ENCODE measurements at places on chromosomes 6 and 20.

- DNase-seq: no peak
These were observed 996 bp upstream of the NFKBIE start for GRCh38 chr6:44266347-44266746.

GRCh38 chr20:47792021-47792618 is 6.8 kb upstream of the SULF2 start:
- no peak for DNase-seq

DNA sequence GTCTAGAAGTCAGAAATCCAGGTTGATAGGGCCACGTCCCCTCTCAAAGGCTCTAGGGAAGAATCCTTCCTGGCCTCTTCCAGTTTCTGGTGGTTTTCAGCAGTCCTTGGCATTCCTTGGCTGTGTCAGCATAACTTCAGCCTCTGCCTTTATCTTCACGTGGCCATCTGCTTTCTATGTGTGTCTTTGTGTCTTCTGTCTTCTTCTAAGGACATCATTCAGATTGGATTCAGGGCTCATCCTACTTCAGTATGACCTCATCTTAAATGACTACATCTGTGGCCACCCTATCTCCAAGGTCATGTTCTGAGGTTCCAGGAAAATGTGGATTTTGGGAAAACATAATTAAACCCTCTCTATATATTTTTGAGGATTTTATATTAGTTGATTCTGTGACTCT is 23.0 kb downstream of the C6orf89 start:
- DNase-seq: no peak

- no peak for DNase-seq
These were observed 47.1 kb upstream of the IFNGR1 start for GRCh38 chr6:137266309-137266586.

- DNase-seq: peak; percentile 82
These were observed 16.7 kb upstream of the TBC1D20 start for GRCh38 chr20:478949-479429.

DNA sequence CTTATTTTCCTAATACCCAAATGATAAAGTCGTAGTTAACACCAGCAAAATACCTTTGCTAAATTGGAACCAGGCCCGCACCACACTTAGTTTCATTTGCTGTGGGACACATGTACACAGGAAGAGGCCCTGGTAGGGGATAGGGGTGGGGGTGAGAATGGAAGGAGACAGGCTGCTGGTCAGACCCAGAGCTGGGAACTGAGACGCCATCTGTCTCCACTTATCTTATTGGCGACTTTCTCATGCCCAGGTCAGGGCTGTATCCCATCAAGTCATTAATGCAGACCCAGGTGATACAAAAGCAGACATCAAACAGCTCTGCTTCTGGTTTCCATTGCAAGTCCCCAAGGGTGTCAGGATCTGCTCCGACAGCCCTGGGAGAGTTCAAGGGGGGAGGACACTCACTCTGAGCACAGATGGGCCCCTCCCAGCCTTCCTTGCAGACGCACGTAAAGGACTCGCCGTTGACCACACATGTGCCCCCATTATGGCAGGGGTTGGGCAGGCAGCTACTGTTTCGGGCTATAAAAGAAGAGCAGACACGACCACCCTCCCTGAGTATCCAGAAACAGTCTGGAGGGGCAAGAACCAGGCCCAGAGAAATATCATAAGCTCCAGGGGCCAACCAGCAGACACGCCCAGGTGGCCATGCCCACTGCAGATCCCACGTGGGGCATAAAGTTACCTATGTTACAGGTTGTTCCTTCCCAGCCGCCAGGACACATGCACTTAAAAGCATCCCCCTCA is 29.2 kb downstream of the JAG1 start:
- DNase-seq: no peak

DNA sequence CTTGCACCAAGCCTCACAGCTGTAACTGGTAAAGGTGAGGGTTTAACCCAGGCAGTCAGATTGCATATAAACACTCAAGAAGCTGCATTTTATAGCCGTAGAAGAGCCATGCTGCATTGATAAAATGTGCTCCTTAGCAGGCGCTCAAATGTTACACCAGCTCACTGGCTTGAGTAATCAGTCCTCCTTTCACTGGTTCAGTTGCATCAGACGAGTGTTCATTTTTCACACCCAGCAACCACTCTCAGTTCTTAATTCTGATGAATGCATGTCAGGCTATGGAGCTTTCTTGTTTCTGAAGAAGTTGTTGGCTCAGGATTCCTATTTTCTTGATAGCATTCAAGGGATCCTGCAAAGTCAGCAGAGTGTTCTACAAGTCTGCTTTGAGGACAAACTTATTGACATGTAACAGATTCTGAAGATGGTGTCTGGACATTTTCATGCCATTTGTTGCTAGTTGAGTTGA is 198.3 kb downstream of the PLCB1 start:
- no peak for DNase-seq

- DNase-seq: no peak
These were observed 127.1 kb upstream of the ZFP64 start for GRCh38 chr20:52318651-52319050.

GRCh38 chr6:301929-302705 is 9.8 kb downstream of the DUSP22 start:
- DNase-seq: no peak

DNA sequence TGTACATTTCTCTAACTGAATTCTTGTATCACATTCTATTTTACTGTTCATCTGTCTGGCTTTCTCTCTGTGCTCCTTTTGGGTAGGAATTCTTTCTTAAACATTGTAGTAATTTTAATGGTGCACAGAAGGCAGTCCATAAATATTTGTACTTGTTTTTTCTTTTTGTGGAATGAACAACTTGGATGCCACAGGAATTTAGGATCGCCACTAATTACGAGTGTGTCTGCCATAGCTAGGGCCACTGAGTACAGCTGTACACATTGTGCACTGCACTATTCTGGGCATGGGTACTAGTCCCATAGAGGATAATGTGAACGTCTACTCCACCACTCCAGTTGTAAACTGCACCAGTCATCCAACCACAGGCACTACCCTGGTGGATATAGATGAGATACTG is 39.3 kb upstream of the TMEM200A start:
- DNase-seq: no peak

- no peak for DNase-seq
These were observed 633.7 kb upstream of the GJE1 start for GRCh38 chr6:141498977-141499376.

- no peak for DNase-seq
These were observed 426.4 kb upstream of the CITED2 start for GRCh38 chr6:139800837-139801236.

DNA sequence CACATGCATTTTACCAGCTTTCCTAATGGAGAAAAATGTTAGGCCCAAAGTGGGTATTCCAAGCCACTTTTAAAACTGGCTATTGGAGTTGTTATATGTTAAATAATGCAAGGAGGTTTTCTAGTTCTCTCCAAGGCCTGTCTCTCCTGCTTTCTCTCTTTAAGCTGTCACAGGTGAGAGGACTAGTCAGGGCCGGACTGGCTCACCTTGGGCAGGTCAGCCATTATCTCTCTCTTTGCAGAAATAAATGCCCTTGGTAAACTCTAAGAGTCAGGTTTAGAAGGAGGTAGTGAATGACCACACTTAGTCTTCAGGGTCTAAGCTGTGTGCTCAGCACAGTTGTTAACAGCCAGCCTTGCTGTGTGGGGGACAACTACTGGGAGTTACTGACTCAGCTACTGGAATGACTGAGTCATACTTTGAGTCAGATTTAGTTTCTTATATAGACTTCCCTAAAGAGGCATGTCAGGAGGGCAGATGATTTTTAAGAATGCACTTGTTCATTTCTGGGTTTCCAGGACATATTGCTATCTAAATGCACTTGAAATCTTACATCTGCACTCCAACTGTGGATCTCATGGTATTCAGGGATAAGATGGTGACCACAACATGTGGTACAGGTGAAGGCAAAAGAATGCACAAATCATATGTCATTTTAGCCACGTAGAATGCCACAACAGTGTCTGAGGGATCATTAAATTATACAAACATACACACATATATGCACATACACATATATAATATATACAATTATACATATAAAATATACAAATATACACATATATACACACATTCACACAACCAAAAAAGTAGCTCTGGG is 719.4 kb downstream of the EPM2A start:
- peak; percentile 5 for DNase-seq

GRCh38 chr6:100780648-100781047 is 100.5 kb downstream of the ASCC3 start:
- DNase-seq: no peak

DNA sequence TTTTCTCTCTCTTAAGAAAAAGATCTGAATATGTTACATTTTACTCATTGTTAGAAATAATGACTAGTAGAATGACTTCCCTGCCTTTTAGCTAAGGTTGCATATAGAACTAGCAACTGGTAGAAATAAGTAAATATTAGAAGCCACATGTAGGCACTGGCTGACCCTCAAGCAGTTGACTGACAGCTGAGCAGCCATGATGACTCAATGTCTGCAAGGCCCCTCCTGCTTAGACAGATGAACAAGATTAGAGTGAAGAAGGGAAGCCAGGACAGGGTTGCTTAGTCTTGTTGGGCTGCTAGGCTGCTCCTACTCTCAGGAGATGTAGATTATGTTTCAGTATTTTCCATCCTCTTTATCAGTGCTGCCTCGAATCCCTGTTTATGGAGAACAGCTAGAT is 6.5 kb downstream of the MEP1A start:
- DNase-seq: no peak

DNA sequence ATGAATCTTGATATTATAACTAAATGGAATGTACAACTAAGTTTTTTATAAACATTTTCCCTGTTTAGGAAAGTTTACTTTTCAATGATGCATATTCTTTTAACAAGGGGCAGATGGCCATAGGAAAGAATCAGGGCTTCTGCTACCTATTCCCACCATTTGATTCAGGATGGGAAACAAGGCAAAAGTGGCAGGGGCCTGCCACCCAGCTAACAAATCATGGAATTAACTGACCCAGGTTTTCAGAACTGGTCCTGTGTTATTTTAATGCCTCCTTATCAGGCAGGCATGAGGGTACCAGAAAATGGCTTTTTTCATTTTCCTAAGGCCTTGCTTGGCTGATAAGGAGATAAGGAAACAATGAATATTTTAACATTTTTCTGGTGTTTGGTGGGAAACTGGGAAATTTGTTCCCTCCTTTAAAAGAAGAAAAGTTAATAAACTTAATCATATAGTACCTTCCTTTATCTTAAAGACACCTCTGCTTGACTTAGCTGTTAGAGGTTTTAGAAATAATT is 6.7 kb downstream of the POU3F2 start:
- no peak for DNase-seq

- no peak for DNase-seq
These were observed 245.0 kb downstream of the TTLL2 start for GRCh38 chr6:167569879-167570278.

GRCh38 chr6:163132050-163132750 is 282.3 kb upstream of the QKI start:
- no peak for DNase-seq

DNA sequence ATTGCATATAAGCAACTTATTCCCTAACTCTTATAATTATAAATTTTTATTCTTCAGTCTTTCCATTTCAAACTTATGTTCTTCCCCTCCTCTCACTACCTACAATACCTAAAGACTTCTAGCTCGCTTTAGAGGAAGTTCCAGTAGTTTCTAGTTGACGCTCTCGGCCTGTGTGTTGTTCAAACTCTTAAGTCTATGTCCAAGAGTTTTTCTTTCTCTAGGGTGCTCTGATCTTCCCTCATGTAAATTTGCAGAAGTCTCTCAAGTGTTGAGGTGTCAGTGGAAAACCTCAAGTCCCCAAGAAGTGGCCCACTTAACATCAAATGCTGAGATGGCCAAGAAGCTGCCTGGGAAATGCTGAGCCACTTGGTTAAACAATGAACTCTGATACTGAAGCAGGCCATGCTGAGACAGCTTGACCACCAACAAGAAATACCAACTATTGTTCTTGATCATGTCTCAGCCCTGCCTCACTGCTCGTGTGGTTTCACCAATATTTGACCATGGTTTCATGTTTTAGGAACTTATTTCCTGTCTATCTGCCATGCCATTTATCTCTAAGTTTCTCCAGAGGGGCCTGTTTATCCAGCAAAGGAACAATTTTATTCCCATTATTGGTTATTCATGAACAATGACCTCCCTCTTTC is 100.9 kb upstream of the TCF21 start:
- DNase-seq: no peak
